ENCODE measurements at places on chromosomes 5 and 9. TPM values are rescaled to one million over a fixed set of nuclear protein-coding genes. Genes with fewer than 3 reads are reported as not detected.

Gene IFNK
- not detected for total RNA-seq

Gene DMRT3
- not detected for total RNA-seq

Gene ATP10B
- not detected for total RNA-seq

Gene COL15A1
- total RNA-seq, result 130 TPM

Gene LRRC19
- total RNA-seq, result not detected

Gene PDZD2
- total RNA-seq, result 0.23 TPM

Gene ACTBL2
- total RNA-seq, result 0.23 TPM

Gene CDX1
- 0.15 TPM for total RNA-seq

Gene ISL1
- not detected for total RNA-seq

Gene ANKRD31
- total RNA-seq, result 0.08 TPM

Gene IGFBPL1
- not detected for total RNA-seq

Gene CDH12
- not detected for total RNA-seq

Gene GPR151
- total RNA-seq, result not detected

Gene SUSD3
- 0.23 TPM for total RNA-seq

Gene OSMR
- 58.7 TPM for total RNA-seq

Gene C5orf22
- 8.8 TPM for total RNA-seq

Gene CACFD1
- 9.6 TPM for total RNA-seq

Gene PFN3
- total RNA-seq, result not detected

Gene IQGAP2
- 1.2 TPM for total RNA-seq

Gene ARL14EPL
- total RNA-seq, result not detected

Gene ADAMTSL1
- 51.2 TPM for total RNA-seq

Gene FAM221B
- total RNA-seq, result not detected

Gene TMC1
- 0.68 TPM for total RNA-seq

Gene OR1J2
- total RNA-seq, result 0.30 TPM

Gene MOB3B
- 0.15 TPM for total RNA-seq

Gene SLC24A2
- total RNA-seq, result 0.12 TPM

Gene MEGF10
- under 0.01 TPM for total RNA-seq

Gene RFESD
- total RNA-seq, result 2.3 TPM

Gene SCGB3A2
- total RNA-seq, result not detected

Gene LCNL1
- 6.1 TPM for total RNA-seq

Gene RGS7BP
- 0.83 TPM for total RNA-seq

Gene FOXD4L6
- total RNA-seq, result under 0.01 TPM

Gene SLC27A6
- total RNA-seq, result not detected

Gene DMRT1
- total RNA-seq, result not detected

Gene CMBL
- total RNA-seq, result 21.6 TPM

Gene PLPPR1
- total RNA-seq, result not detected

Gene CMYA5
- total RNA-seq, result 1.6 TPM

Gene SELENOP
- total RNA-seq, result 2.6 TPM

Gene OBP2B
- not detected for total RNA-seq

Gene GABRA6
- total RNA-seq, result not detected

Gene FAM151B
- 8.2 TPM for total RNA-seq

Gene LCN6
- not detected for total RNA-seq

Gene SLC6A3
- total RNA-seq, result not detected

Gene PCDHAC2
- total RNA-seq, result 0.15 TPM

Gene SPATA31D4
- not detected for total RNA-seq

Gene WDR38
- total RNA-seq, result not detected

Gene BTNL8
- not detected for total RNA-seq

Gene FBP1
- total RNA-seq, result 0.08 TPM

Gene PCDHA4
- total RNA-seq, result 0.23 TPM

Gene LCN2
- total RNA-seq, result not detected

Gene RECK
- total RNA-seq, result 44.8 TPM

Gene FGF10
- total RNA-seq, result not detected

Gene IL4
- total RNA-seq, result not detected

Gene PCDHGC4
- total RNA-seq, result 0.90 TPM

Gene PPP3R2
- not detected for total RNA-seq

Gene LECT2
- not detected for total RNA-seq

Gene PCDHGC5
- 1.8 TPM for total RNA-seq

Gene SPATA6L
- total RNA-seq, result 0.23 TPM
